Progenitor cell of endocrine pancreas (in vitro differentiated cells): ENCODE measurements at places on chromosomes 16 and 17. TPM values are rescaled to one million over a fixed set of nuclear protein-coding genes. Genes with fewer than 3 reads are reported as not detected.

- peaks cover 9% of the 10 kb centered on the region for H3K27me3 ChIP-seq
- H3K4me3 ChIP-seq = no peak overlapping the region
- H3K36me3 ChIP-seq = no peaks in the 10 kb centered on the region
- DNase-seq = no peak
These were observed 16.0 kb upstream of the SLC47A1 start for GRCh38 chr17:19517699-19518098.

DNA sequence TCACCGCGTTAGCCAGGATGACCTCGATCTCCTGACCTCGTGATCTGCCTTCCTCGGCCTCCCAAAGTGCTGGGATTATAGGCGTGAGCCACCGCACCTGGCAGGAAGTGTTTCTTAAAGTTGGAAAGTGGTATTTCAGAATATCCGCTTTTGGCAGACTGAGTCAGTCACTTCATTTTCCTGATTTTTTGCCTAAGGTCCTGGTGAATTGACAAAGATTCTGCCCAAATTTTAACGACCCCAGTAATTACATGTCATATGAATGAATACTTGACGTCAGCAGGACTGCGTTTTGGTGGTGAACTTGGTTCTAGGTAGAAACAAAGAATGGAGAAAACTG, 4.5 kb upstream of the BRCA1 start:
- no peak for DNase-seq
- H3K4me1 ChIP-seq = peaks cover 14% of the 10 kb centered on the region
- H3K27ac ChIP-seq = no peak overlapping the region

DNA sequence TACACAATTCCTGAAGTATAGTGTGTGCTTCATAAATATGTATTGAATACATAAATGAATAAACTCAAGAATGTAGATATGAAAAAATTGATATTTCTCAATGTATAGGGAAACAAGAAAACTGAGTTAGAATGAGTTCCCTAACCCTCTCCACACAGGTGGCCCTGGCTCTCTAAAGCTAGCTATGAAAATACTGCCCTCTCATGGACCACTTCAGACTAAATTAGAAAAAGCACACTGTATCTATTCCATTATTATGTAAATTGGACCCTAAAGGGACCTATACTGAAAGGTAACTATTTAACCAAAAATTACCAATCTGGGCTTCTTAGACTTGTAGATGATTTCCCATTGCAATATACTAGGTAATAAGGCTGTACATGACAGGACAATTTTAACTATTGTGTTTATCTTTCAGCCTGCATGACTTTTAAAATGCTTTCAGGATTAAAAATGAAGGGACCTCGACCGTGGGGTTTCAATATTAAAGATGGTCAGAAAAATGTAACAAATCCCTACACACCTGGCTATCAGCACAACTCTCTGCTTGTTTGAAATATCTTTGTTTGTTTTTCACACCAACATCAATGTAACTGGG, 672.5 kb upstream of the KIF2B start:
- no peak overlapping the region for H3K4me3 ChIP-seq
- H3K36me3 ChIP-seq = no peaks in the 10 kb centered on the region
- no peak overlapping the region for H3K27ac ChIP-seq
- H3K27me3 ChIP-seq = no peaks in the 10 kb centered on the region
- peaks cover 10% of the 10 kb centered on the region for H3K4me1 ChIP-seq

The CALB2 gene
- 0.96 and 2.2 TPM in 2 replicates for total RNA-seq

The ADAM11 gene
- total RNA-seq = 1.4 and 2.4 TPM in 2 replicates

- peak overlapping the region; percentile 76 for H3K4me3 ChIP-seq
- H3K36me3 ChIP-seq = peaks cover 2% of the 10 kb centered on the region
- no peak overlapping the region for H3K27ac ChIP-seq
- DNase-seq = no peak
- H3K27me3 ChIP-seq = no peaks in the 10 kb centered on the region
These were observed 297 bp downstream of the TBC1D10B start for GRCh38 chr16:30369938-30370455.

DNA sequence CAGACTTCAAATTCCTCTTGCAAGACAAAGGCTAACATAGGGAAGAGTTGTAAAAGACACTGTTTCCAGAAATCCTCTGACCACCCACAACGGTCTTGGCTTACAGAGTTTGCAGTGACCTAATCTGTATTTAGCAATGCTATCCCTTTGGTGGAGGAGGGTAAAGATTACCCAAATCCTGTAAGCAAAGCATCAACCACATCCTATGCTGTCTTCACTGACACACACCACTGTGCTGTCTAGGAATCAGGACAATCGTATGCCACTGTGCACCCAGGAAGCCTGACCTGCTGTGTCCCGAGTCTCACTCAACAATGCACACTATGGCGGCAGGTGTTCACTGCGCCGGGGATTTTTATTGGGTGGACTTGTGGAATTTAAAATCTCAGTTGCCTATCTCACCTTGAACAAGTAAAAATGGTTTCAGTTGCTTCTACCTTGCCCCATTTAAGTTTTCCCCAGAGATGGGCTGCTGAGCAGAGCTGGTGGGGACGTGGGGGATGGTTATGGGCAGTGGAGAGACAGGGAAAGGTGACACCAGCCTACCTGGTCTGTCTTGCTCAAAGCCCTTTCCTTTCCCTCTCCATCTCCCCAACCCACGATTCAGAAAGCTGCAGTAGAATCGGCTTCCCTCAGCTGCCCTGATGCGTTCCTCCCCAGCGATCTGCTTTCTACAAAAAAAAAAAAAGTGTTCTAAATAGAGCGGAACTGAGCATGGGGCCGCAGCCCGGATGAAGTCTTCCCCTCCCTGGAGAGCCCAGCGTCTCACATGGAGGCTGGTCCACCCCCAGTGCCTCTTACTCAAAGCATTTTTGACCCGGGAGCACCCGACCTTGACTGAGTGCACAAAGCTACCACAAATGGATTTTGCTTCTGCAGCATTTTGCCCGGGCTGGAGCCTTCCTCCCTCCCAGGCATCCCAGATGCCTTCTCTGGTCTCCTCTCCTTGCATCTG, 271.5 kb downstream of the SOX9 start:
- no peak overlapping the region for H3K4me3 ChIP-seq
- H3K36me3 ChIP-seq = peaks cover 5% of the 10 kb centered on the region
- H3K27me3 ChIP-seq = peaks cover 12% of the 10 kb centered on the region
- no peak overlapping the region for H3K27ac ChIP-seq

DNA sequence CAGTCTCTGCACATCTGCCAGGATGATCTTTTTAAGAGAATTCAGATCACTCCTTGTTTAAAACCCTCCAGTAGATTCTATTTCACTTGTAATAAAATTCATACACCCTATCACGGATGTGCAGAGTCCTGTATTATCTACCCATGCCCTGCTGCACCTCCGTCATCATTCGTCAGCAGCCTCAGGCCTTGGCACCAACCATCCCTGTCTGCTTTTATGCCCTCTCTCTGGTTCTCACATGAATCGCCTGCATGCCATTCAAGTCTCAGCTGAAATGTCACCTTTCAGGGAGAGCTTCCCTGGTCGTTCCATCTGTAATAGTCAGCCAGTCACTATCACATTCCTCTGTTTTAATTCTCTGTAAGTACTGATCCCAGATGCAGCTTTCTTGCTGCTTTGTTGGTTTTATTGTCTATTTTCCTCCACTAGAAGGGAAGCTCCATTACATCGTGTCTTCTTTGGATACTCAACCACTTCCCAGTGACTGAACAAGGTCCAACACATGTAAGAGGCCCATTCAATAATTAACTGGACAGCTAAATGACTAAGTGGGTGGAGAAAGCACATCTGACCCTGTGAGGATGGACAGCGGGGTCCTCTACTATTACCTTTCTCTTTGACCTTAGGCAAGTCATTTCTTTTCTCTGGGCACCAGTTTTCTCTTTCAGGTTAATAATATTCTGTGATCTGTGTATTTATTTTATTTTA, 81.2 kb upstream of the GOT2 start:
- H3K4me1 ChIP-seq = peaks cover 14% of the 10 kb centered on the region
- DNase-seq = no peak
- H3K36me3 ChIP-seq = no peaks in the 10 kb centered on the region
- H3K27me3 ChIP-seq = no peaks in the 10 kb centered on the region
- no peak overlapping the region for H3K4me3 ChIP-seq
